ENCODE measurements at places on chromosomes 2 and 18. TPM values are rescaled to one million over a fixed set of nuclear protein-coding genes. Genes with fewer than 3 reads are reported as not detected.

The CHRNG gene
- total RNA-seq = not detected

- DNase-seq = no peak
These were observed 58.1 kb upstream of the TTC39C start for GRCh38 chr18:23956483-23956882.

DNA sequence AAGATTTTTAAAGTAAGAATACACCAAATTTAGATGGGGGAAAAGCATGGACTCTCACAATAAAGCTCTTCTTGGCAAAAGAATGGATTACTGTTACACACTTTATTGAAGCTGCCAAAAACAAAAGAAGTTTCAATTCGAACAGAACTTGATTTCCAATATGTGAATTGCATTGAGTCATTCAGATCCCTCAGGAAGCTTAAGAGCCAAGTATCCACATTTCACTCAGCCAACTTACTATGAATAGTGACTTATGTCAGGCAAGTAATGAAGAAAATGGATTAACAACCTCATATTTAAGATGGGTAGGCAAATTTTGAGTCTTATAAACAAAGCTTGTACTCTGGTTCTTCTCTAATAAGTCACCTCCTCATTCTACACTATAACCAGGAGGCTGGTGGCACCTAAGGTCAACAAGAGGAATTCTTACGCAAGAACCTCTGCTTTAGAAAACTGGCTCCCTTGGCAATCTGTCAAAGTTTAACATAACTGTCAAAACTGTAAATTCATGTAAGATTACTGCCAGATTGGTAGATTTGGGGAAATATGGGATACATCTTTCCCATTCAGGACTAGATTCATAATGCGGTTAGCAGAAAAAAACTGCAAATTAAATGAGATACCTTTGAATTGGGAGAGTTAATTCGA lies 6.0 kb downstream of the HADHA start:
- DNase-seq = no peak

GRCh38 chr2:232896720-232897597 lies 26.9 kb downstream of the SNORC start:
- DNase-seq = no peak

DNA sequence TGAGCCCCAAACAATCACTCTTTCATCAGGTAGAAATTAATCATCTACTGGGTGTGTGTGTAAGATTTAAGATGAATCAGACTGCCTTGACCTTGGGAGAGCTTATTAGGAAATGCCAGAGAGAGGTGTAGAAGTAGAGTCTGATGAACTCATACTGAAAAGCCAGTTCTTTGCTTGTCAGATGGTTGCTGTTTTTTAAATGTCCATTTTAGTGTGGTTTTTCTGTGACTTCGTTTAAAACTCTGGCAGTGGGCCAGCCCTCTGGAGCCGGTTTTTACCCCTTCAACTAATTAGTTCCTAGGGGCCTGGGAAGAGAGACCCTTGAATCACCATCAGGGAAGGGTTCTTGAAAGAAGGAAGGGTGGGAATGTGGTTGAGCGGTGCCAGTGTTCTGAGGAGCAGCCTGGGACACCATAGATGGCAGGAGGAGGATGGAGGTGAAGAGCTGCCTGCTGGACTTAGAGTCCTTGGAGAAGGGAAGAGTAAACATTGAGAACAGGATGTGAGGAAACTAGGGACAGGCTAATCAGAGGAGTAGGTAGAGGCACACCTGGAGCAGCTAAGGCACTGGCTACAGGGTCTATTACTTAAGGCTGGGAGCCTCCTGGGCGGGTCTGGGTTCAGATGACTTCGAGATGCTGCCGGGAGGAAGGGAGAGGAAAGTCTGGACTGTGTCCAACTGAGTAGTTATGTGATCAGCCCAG lies 66.1 kb downstream of the LRRFIP1 start:
- DNase-seq = no peak

DNA sequence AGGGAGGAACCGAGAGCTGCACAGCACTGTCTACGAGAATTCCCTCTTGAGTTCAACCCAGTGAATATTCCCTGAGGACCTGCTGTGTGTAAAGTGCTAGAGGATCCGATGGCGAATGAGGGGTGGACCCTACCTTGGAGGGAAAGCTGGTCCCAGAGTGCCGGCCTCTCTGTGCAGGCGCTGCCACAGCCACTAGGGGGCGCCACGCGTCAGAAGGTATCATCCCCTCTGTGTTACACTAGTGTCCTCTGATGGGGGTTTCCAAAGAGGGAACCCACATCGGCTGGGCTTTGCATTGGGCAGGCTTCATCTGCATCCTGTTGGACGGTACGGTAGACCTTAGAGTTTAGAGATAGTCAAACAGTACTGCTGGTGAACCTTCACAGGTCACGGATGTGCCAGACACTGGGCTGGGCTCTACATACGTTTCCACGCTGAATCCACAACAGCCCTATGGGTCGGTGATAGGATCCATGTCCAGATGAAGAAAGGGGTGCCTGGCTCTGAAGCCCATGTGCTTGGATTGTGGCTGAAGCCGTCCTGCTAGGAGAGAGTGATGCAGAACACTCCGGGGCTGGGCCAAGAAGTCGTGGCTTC lies 39.0 kb downstream of the COA5 start:
- peak; percentile 80 for DNase-seq

The CXCR2 gene
- 0.82 TPM for total RNA-seq

The METTL21A gene
- 92.8 TPM for total RNA-seq

The DRC1 gene
- not detected for total RNA-seq

DNA sequence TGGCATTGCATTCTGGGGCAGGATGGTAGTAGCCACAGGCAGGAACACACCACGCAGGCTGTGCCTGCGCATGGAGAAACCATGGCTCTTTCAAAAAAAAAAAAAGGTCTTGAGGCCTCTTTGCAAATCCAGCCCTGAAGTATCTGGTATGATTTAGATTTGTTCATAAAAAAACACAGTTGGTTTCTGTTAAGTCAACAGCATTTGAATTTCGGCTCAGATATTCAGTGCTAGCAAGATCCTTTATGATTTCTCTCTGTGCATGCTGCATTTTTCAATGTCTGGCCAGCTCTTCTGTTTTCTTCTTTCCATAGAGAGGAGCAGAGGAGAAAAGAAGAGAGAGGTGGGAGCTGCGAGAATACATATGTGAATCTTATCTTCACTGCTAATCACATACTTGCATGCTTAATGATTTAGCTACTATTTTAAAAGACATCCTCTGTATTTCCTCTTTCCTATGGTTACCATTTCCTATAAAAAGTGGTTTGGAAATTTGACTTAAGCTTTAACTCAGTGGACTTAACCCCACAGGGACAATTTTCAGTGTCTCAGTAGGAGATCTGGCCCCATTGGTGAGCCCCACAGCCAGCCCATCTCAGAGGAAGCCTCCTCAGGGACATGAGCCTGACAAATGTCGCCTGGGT lies 214.3 kb upstream of the APCDD1 start:
- DNase-seq = no peak

The OXER1 gene
- 0.69 TPM for total RNA-seq

The SERTAD2 gene
- 6.2 TPM for total RNA-seq

The TEKT4 gene
- not detected for total RNA-seq

The GCG gene
- total RNA-seq = not detected

The SEH1L gene
- 72.0 TPM for total RNA-seq

DNA sequence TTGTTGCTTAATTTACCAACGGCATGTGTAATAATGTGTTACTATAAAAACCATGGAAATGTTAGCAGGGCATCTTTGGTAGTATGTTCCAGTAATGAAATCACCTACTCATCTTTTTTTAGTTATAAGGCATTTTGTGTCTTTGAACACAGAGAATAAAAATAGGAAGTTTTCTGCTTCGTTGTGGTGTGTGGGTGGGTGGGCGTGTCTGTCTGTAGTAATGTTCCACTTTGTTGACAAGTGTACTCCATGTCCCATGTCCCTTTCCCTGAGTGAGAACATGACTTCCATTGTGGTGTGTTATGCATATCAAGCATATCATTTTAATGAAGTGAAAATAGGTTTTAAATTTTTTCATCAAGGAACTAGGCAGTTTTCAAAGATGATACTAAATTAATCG lies 149.3 kb downstream of the VWC2L start:
- DNase-seq = no peak

- no peak for DNase-seq
These were observed 13.4 kb downstream of the NEDD4L start for GRCh38 chr18:58057291-58057965.

DNA sequence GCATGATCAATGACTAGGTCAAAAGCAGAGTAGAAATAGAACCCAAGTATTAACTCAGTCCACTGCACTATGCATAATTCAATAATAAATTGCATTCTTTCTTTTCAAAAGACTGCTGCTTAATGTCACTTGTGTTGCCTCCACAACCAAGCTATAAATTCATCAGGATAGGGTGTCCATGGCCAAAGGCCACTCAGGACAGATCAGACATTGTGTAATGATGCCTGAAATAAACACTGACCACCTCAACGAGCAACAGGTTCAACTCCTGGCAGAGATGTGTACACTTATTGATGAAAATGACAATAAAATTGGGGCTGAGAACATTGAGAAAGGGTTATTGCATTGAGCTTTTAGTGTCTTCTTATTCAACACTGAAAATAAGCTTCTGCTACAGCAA lies 194.5 kb upstream of the SPOPL start:
- DNase-seq = no peak

- no peak for DNase-seq
These were observed 56.9 kb downstream of the PLA2R1 start for GRCh38 chr2:160005476-160005875.

DNA sequence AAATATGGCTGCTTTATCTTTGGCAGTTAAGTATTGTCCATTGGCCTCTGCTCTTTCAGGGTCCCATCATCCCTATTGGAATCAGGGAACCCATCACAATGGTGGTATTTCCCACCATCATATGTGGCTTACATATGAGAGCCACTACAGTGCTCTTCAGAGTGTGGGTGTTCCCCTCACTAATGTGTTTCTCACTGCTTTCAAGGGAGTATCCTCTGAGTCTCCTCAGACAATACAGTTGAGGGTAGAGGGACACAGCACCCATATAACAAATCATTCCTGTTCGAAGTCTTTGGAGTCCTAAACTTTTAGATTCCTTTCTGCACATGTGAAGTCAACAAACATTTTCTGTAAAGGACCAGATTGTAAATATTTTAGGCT lies 48.8 kb upstream of the DNAJC10 start:
- no peak for DNase-seq

The CNDP1 gene
- not detected for total RNA-seq

- DNase-seq = no peak
These were observed 175.7 kb upstream of the ARL4C start for GRCh38 chr2:234672498-234673150.

- DNase-seq = no peak
These were observed 13.4 kb downstream of the STAMBP start for GRCh38 chr2:73841912-73842738.

The RIF1 gene
- total RNA-seq = 134 TPM

The PDK1 gene
- total RNA-seq = 26.5 TPM

The RFX8 gene
- total RNA-seq = 1.5 TPM

DNA sequence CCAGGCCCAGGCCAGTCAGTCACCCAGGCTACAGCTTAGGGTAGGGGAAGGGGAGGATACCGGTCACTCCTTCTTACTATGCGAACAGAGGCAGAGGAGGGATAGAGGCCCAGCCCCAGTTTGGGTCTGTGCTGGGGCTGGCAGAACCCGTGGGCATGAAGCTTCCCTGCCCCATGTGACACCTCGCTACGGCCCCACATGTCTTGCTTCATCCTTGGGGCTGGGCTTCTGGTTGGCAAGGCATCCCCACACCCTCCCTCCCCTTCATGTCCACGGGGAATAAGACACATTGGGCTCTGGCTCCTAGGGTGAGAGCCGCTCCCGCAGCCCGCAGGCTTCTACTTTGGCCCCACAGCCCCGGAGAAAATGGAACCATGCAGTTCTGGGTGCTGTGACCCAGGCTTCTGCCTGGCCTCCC lies 32.4 kb downstream of the HS1BP3 start:
- no peak for DNase-seq

- DNase-seq = no peak
These were observed 9.4 kb downstream of the FBLN7 start for GRCh38 chr2:112147382-112148168.

DNA sequence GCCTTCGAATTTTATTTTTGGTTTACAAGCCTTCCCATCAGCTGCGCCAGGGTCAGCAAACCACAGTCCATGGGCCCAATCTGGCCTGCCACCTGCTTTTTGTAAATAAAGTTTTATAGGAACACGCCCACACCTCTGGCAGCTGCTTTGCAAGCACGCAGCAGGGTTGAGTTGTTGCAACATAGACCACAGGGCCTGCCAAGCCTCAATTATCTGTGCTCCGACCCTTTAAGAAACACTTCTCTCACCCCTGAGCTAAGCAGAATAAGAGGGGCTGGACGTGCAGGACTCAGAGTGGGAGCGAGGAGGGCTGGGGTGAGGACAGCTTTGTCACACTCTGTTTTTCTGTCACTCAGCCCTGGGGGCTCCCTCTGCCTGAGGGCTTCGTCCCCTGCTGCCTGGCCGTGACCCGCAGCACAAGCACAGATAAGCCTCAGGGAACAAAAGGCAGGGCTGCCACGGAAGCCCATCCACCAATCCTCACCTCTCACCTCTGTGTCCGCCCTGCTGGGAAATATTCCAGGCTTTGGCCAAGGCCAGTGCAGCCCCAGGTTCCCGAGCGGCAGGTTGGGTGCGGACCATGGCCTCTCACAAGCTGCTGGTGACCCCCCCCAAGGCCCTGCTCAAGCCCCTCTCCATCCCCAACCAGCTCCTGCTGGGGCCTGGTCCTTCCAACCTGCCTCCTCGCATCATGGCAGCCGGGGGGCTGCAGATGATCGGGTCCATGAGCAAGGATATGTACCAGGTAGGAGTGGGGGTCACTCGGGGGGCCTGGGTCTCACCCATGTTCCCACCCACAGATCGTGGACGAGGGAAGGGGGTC lies at the start of gene AGXT:
Gene AGXT, plus strand, starts transcription at position 539 of the 823 bp plus-strand sequence. Its CDS starts 42 bp downstream, at position 581.
- DNase-seq = no peak

DNA sequence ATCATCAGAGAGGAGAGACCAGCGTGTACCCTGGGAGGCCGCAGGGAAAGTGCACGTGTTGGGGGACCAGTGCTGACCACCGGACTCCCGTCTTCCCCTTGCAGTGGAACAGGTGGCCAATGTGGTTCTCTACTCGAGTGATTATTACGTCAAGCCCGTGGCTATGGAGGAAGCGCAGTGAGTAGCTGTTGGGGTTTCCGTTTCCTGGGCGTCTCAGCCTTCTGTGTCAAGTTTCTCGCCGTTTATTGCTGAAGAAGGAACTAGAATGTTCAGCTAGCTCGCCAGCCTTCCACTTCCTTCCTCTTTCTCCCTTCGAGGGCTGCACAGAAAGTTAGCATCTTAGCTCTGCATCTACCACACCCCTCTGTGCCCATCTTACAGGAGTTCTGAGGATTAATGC lies 22.8 kb upstream of the DGKD start:
- DNase-seq = no peak

- DNase-seq = no peak
These were observed 243.3 kb downstream of the TSN start for GRCh38 chr2:121998751-121999150.

The NGEF gene
- 5.4 TPM for total RNA-seq

- DNase-seq = peak; percentile 75
These were observed 49.0 kb downstream of the ZDBF2 start for GRCh38 chr2:206323486-206323885.
